ENCODE measurements at places on chromosomes 13 and 19.

GRCh38 chr19:58203814-58204475 lies 21.1 kb downstream of the ZNF274 start:
- DNase-seq: no peak

GRCh38 chr13:32384702-32385101 lies 43.2 kb downstream of the N4BP2L1 start:
- no peak for DNase-seq

- no peak for DNase-seq
Observed at GRCh38 chr13:98960606-98961502, 17.0 kb downstream of the DOCK9 start.

DNA sequence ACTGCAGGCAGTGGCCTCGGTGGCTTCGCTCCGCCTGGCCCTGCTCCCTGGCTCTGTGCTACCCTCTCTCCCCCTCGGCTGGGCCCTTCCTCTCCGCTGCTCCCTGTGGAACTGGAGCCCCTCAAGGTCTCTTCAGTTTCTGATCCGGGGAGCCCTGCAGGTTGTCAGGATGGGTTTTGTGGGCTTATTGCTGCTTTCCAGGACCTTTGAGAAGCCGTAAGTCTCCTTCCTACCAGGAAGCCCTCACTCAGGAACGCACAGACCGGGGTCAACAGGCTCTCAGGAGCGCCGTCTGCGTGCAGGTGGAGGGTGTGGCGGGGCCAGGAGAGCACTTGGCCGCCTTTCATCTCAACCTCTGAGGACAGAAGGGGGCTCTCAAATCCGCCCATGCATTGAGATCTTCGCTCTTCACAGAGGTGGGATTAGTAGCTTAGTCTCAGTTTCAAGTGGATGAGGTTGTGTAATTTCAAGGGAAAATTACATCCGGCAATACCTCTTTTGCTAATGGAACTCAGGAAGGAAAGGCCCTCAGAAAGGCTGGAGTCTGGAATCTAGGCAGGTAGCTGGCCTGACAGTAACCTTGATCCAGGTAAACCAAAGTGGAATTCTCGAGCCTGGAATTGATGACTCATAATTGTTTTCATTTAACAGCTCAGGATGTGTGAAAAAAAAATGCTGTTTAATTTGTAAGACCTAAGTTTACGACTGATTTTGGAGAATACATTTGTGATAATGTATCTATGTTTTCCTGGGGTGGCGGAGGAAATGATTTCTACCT lies 102.0 kb downstream of the ATP11A start:
- no peak for DNase-seq

GRCh38 chr13:30181888-30182651 lies 125.3 kb downstream of the KATNAL1 start:
- no peak for DNase-seq

- no peak for DNase-seq
Observed at GRCh38 chr13:31945202-31945961, 86.2 kb upstream of the FRY start.

Data from activated naive CD8-positive, alpha-beta T cell treated with anti-CD3 and anti-CD28 coated beads, Interleukin-2, amount 10 ng/mL, durations not matched to agents 7 days and 5 days (primary cell).